ENCODE measurements at places on chromosomes 13 and 19.

DNA sequence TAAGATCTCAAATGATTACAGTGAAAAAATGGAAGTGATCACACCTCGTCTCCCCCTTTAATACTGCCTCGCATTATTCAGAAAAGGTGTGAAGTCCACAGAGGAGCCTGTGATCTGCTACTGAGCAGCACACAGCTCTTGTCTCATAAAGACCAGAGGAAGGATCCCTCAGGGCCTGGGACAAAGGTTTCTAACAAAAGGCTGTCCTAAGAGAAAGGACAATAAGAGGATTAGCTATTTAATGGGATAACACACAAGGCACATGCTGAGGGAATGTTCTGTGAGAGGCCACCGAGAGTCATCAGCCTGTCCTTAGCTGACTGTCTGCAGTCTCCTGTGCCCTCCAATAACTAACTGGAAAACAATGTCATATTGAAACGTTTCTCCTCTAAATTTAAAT lies 26.7 kb downstream of the EBPL start:
- DNase-seq = no peak

GRCh38 chr13:43751624-43752023 lies 35.1 kb downstream of the ENOX1 start:
- DNase-seq = no peak

GRCh38 chr13:75566658-75567057 lies 17.1 kb downstream of the UCHL3 start:
- DNase-seq = no peak

- no peak for DNase-seq
These were observed 6.5 kb downstream of the SLC44A2 start for GRCh38 chr19:10631874-10632273.

DNA sequence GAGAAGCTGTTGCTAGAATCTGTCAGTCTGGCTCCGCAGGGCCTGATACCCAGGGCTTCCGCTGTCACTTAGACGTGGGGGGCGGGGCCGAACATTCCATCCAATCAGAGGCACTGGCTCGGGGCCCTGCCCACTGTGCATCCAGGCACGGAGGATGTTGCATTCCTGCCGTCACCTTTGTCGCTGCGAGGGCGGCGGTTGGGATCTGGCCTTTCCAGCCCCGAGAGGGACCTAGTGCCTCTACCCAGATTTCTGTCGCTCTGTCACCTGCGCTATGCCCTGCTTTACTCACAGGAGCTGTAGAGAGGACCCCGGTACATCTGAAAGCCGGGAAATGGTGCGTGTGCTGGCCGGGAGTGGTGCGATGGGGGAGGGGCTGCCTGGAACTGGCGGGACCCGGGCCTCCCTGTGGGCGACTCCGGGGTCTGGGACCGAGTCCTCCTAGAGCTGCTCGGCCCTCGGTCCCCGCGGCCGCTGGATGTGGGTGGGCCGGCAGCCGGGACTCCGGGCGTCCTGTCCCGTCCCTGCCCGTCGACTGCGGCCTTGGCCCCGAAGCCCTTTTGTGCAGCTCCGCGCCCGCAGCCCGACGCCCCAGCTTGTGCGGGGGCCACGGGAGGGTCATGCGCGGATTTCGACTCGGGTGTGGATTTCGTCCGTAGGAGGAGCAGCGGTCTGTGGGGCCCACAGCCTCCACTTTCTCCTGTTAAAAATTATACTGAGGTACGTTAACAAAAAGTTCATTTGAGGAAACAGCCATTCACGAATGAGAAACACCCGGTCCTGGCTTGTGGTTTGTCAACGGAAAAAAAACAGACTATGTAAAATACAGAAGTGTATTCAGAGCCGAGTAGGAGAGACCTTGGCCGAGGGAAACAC lies at the start of gene ZNF439:
TSS of gene ZNF439 (plus strand) at position 133 of the 876 bp plus-strand sequence. CDS start at position 275, 142 bp downstream.
- DNase-seq = peak; percentile 95

- DNase-seq = no peak
These were observed 69.1 kb upstream of the SLC7A1 start for GRCh38 chr13:29664591-29664990.

GRCh38 chr19:18879579-18880373 lies 16.2 kb downstream of the CERS1 start:
- DNase-seq = peak; percentile 46

GRCh38 chr19:35868172-35868822 lies at the start of gene APLP1:
Gene APLP1, plus strand, starts transcription at chr19:35868574. Its CDS starts 63 bp downstream, at chr19:35868637.
- peak; percentile 66 for DNase-seq

DNA sequence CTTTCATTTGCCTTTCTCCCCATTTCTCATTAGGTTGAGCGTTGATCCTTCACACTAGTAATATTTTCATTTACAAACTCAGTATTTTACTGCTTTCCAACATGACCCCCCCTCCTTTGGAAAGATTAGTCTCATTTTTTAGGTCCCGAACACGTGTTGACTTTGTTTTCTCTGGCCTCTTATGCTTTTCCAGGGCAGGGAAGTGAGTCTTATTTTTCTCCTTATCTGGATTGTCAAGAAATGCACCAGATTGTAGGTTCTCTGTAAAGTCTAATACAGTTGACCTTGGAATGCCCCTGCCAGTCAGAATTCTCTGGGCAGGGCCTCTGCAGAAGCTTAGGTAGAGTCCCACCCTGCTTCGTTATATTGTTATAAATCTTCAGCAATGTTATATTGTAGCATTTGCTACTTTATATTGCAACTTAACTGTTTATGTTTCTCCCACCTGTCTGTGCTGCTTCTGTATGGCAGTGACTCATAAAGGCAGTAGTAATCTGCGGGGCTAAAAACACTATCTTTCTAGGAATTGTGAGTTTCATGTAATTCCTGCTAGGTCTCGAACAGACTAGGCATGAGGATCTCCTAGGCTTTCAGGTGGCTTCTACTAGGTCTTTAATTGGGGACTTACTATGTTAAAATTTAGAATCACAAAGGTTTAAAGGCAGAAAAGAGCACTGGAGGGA lies 2.0 kb downstream of the TDRD3 start:
- no peak for DNase-seq

DNA sequence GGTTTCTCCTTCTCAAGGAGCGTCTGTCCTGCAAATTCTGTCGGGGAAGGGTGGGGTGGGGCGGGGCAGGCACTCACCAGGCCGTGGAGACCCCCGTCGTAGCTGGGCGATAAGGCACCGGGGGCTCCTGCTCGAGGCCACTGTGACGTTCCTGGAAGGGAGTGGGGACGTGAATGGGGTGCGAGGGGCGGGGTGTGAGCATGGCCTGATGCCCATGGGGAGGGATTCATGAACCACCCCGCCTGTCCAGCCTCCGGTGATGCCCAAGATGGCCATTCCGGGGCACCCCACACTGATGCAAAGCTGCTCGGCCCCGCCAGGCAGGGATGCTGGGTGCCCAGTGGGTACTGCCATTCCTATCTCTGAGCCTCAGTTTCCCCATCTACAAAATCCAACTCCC lies 14.4 kb upstream of the UQCR11 start:
- no peak for DNase-seq

DNA sequence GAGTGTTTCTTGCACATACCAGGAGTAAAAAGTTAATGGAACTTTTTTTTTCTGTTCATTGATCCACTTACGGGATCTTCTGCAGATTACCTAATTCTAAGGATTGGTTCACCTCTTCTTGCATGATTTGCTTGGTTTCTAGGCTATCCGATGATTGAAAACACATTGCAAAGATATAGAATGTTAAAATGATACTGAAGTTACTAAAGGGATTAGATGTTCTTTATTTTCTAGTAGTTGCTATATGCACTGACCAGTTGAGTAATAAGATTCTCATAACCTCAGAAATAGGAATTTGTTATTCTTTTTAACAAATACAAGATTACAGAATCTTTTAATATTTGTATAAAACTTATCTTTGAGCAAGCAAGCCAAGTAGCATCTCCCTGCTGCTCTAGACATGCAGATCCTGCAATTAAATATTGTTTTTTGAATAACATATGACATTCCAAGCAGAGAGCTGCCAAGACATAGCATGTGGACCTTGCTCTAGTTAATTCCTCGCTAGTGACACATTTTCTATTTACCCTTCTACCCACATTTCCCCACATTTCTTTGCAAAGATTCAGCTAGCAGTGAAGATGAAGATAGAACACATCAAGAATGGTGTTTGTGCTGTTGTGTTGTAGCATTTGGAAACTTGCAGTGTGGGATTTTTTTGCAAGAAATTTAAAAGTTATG lies 51.7 kb upstream of the RNF113B start:
- no peak for DNase-seq

GRCh38 chr13:77580748-77581147 lies 45.2 kb downstream of the SCEL start:
- DNase-seq = no peak

Data from activated CD8-positive, alpha-beta T cell treated with anti-CD3 and anti-CD28 coated beads, Interleukin-2, amount 10 ng/mL, durations not matched to agents 7 days and 5 days (primary cell).